ENCODE measurements at places on chromosomes 16 and 17.

- no peaks in the 10 kb centered on the region for H3K36me3 ChIP-seq
- peak overlapping the region; percentile 92 for H3K4me3 ChIP-seq
- no peak for DNase-seq
- H3K27ac ChIP-seq: no peak overlapping the region
These were observed 1.0 kb upstream of the ENDOV start for GRCh38 chr17:80413771-80414507.

GRCh38 chr16:83958137-83958845 is 5.3 kb downstream of the OSGIN1 start:
- no peaks in the 10 kb centered on the region for H3K27me3 ChIP-seq
- no peak for DNase-seq
- no peaks in the 10 kb centered on the region for H3K4me1 ChIP-seq
- H3K4me3 ChIP-seq: no peak overlapping the region

DNA sequence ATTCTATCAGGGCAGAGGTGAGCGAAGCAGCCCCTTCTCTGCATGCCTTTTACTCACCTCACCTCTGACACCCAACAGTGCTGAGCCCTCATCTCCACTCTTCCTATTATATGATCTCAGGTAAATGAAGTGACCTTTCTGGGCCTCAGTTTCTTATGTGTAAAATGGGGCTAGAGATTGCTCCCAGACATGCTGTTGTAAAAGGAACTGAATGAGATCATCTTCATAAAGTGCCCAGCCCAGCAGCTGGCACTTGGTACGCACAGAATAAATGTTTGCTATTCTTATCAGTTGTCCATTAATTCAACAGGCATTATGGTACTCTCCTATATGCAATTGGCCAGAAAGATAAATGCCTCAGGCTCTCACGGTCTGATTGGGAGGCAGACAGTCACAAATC is 4.5 kb upstream of the GALK1 start:
- H3K27me3 ChIP-seq: no peaks in the 10 kb centered on the region
- no peaks in the 10 kb centered on the region for H3K36me3 ChIP-seq
- H3K27ac ChIP-seq: no peak overlapping the region
- H3K4me1 ChIP-seq: no peaks in the 10 kb centered on the region
- no peak for DNase-seq

DNA sequence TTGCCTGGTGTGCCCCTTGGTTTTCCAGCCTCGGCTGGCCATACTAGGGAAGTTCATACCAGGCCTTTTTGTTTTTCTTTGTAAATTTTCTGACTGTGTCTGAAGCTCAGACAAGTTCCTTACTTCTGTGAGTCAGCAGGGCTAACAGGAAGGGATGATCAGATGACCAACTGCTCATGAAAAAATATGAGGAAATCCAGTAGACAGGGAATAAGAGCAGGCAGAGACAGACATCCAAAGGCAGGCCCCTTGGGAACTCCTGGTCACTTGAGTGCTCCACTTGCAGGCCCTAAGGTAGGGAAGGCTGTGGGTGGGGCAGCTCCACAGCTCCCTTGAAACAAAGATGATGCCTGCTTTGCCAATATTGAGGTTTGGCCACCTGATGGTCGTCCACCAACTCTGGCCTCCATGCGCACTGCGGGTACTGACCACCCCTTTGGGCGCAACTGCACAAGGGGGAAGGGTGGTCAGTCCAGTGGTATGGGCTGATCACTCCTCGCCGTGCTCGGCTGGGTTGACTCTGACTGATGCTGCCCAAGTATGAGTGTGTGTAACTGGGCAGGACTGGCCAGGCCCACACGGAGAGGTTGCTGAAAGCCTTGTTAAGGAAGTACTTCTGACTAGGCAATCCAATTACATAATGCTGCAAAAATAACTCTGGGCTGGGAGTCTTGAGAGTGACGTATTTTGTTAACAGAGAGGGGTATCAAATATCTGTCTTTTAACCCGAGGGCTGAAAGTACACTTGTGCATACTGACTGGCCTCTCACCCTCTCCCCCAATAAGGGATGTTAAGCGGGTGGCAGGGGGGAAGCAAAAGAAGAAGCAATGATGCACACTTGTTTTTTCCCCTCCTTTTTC is 20.8 kb upstream of the ZFHX3 start:
- DNase-seq: no peak
- H3K4me3 ChIP-seq: no peak overlapping the region
- H3K27ac ChIP-seq: no peak overlapping the region

- no peaks in the 10 kb centered on the region for H3K27me3 ChIP-seq
- H3K27ac ChIP-seq: no peak overlapping the region
These were observed 242.2 kb upstream of the CCL2 start for GRCh38 chr17:34012709-34013375.

- no peak for DNase-seq
- H3K36me3 ChIP-seq: no peaks in the 10 kb centered on the region
- no peak overlapping the region for H3K27ac ChIP-seq
- H3K4me3 ChIP-seq: no peak overlapping the region
- no peaks in the 10 kb centered on the region for H3K27me3 ChIP-seq
These were observed 170.0 kb downstream of the C16orf78 start for GRCh38 chr16:49543631-49543946.

- peak overlapping the region; percentile 47 for H3K4me3 ChIP-seq
- peaks cover 2% of the 10 kb centered on the region for H3K27me3 ChIP-seq
- H3K4me1 ChIP-seq: peaks cover 1% of the 10 kb centered on the region
- H3K36me3 ChIP-seq: no peaks in the 10 kb centered on the region
- H3K27ac ChIP-seq: no peak overlapping the region
These were observed 17.7 kb downstream of the BCL7C start for GRCh38 chr16:30875871-30876801.

- no peak overlapping the region for H3K27ac ChIP-seq
- H3K27me3 ChIP-seq: no peaks in the 10 kb centered on the region
- H3K4me3 ChIP-seq: no peak overlapping the region
- H3K4me1 ChIP-seq: no peaks in the 10 kb centered on the region
- DNase-seq: no peak
These were observed 4.0 kb upstream of the ABCA10 start for GRCh38 chr17:69232650-69233049.

DNA sequence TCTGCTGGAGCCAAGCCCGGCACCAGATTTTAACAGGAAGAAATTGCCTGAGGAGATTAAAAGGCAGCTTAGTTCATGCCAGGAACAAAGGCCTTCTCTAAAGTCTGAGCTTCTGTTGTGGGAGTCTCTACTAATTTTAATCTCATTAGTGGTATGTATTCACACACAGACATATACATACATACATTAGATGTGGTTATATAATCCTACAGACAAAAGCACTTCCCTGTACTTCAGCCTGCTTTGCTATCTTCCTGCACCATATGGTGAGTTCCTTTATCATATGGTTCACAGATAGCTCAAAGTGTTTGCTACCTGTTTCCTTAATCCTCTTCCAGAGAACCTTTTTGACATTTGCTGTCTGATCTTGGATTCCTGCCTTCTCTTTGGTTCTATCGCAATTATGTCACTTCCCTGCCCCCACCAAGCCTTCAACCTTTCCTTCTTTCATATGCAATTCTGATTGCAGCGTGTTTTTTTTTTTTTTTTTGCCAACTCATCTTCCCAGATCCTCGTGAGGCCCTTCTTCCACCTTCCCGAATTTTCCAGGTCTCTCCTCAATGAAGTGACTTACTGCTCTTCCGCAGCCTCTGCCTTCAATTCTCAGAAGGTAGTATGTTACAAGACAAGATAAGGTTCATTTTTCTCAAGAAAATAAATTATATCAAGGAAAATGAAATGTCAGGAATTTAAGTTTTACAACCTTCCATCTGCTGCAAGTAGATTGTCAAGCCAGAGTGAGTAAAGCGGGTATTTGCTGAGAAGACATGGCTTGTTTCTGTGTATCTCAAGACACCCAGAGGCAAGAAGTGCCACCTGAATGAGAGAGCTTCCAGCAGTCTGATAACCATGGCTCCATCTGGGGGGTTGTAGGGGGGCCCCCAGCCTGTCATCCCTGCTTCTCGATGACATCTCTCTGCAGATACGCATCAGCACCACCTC is 120.2 kb upstream of the CACNG3 start:
- H3K27ac ChIP-seq: no peak overlapping the region
- H3K4me1 ChIP-seq: peaks cover 5% of the 10 kb centered on the region
- H3K27me3 ChIP-seq: no peaks in the 10 kb centered on the region
- H3K4me3 ChIP-seq: no peak overlapping the region

DNA sequence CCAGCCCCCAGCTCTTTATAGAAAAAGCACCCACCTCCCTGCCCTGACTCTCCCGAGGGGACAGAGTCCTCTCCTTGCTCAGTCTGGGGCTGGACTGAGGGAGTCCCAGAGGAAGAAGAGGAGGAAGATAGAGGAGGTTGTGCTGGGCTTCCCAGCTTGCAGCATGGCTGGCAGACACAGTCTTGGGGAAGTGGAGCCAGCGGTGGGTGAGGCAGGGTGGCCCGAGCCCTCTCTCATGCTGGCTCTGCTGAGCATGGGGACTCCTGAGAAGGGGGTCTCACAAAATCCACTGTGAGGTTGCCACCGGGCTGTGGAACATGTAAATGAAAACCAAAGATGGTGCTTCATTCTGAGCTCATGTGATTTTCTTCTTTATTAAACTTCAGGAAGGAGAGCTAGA is 398.5 kb downstream of the SLC39A11 start:
- no peak overlapping the region for H3K4me3 ChIP-seq
- no peaks in the 10 kb centered on the region for H3K36me3 ChIP-seq
- DNase-seq: no peak
- no peak overlapping the region for H3K27ac ChIP-seq

GRCh38 chr16:28597692-28598261 is 927 bp upstream of the SULT1A2 start:
- peaks cover 5% of the 10 kb centered on the region for H3K4me1 ChIP-seq
- no peak overlapping the region for H3K4me3 ChIP-seq
- H3K27ac ChIP-seq: no peak overlapping the region
- no peak for DNase-seq
- H3K27me3 ChIP-seq: no peaks in the 10 kb centered on the region

DNA sequence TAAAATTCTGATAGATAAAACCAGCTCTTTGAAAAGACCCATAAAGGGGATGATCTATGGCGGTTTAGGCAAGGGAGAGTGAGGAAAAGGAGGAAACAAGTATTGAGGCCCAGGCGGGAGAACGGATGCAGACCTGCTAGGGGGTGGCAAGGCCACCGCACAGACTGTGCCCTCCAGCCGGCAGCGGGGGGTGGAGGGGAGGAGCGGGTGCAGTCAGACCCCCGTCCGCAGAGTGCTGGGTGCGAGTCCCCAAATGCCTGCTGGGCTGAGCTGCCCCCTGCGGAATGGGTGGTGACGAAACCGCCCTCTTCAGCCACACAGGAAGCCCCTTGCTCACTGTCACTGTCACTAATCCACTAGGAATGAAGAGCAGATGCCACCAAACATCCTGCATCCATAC is 46.0 kb downstream of the LMF1 start:
- no peak overlapping the region for H3K27ac ChIP-seq
- H3K27me3 ChIP-seq: no peaks in the 10 kb centered on the region
- peaks cover 4% of the 10 kb centered on the region for H3K4me1 ChIP-seq

- 0 out of 2 replicates have a peak, but pooled peaks cover 2% of the 10 kb centered on the region for H3K4me1 ChIP-seq
- no peak for DNase-seq
- no peaks in the 10 kb centered on the region for H3K36me3 ChIP-seq
- no peaks in the 10 kb centered on the region for H3K27me3 ChIP-seq
These were observed 8.7 kb downstream of the DNAI2 start for GRCh38 chr17:74282587-74283370.

DNA sequence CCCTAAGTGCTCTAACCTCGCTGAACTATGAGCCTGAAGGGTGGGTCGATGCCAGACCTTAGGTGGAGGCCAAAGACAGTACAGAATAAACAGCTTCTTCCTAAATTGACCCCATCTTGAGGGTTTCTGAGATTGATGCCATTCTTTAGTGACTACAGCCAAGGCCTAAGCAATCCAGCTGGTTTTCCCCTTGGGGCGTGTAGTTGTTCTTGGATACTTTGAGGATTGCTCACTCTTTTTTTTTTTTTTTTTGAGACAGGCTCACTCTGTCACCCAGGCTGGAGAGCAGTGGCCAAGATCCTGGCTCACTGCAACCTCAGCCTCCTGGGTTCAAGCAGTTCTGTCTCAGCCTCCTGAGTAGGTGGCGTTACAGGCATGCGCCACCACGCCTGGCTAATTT is 2.0 kb downstream of the OVCA2 start:
- H3K27ac ChIP-seq: no peak overlapping the region
- peaks cover 6% of the 10 kb centered on the region for H3K27me3 ChIP-seq
- H3K4me3 ChIP-seq: no peak overlapping the region
- no peaks in the 10 kb centered on the region for H3K4me1 ChIP-seq
- no peak for DNase-seq
- 0 out of 2 replicates have a peak, but pooled peaks cover 3% of the 10 kb centered on the region for H3K36me3 ChIP-seq

DNA sequence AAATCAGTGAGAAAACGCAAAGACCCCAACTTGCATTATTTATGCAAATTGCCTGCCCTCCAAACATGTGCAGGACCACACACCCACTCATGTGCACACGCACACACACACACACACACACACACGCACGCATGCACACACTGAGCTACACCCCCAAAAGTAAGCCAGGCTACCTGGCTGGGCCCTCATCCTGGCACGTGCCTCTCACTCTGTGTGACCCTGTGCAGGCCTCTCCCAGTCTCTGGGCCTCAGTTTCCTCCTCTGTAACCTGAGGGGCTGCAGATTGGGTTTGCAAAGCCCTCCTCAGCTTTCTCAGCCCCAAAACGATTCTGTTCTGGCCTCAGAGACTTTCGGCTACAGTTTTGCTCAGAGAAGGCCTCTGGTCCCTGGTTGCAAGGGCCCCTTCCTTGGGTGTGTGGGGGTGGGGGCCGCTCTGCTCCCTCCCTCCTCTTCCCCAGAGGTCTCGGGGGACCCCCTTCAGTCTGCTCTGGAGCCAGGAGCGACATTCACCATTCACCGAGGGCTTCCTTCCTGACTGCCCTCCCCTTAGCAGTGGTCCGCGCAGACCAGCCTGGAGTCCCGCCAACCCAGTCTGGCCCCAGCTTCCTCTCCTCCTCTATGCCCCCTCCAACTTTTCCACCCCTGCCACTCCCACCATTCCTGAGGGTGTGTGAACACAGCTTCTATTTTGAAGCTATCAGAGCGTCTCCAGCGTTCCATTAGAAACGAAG is 5.4 kb upstream of the PIK3R6 start:
- H3K27ac ChIP-seq: no peak overlapping the region
- no peaks in the 10 kb centered on the region for H3K27me3 ChIP-seq
- no peaks in the 10 kb centered on the region for H3K36me3 ChIP-seq
- H3K4me1 ChIP-seq: no peaks in the 10 kb centered on the region

GRCh38 chr17:44653954-44654353 is 2.3 kb upstream of the MEIOC start:
- no peaks in the 10 kb centered on the region for H3K4me1 ChIP-seq
- H3K36me3 ChIP-seq: no peaks in the 10 kb centered on the region
- H3K27ac ChIP-seq: no peak overlapping the region
- DNase-seq: no peak
- H3K4me3 ChIP-seq: no peak overlapping the region

DNA sequence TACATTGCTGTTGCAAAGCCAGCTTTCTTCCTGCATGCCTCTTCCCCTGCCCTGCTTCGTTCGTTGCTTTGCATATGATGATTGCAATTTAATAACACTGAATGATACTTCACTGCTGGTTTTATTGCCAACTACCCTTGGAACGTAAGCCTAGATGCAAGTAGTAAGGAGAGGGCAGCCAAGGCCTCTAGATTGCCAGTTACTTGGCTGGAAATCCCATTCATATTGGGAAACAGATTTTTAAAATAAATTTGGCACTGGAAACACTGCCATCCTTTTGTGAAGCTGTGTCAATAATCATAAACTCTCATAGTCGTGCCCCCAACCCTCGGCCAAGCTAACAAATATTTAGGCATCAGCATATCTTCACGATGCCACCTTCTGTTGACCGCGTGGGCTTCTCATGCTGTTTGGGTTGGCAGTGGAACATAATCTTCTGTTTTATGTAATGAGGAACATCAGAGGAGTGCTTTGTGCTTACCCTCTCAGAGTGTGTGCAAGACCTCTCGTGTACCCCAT is 86.5 kb downstream of the MAP2K6 start:
- DNase-seq: no peak
- H3K4me3 ChIP-seq: no peak overlapping the region
- H3K4me1 ChIP-seq: 0 out of 2 replicates have a peak, but pooled peaks cover 1% of the 10 kb centered on the region
- no peaks in the 10 kb centered on the region for H3K36me3 ChIP-seq
- H3K27ac ChIP-seq: no peak overlapping the region
